Left kidney (tissue), 8 donors: ENCODE measurements at places on chromosomes 6 and 20. TPM values are rescaled to one million over a fixed set of nuclear protein-coding genes. Genes with fewer than 3 reads are reported as not detected.

The C6orf163 gene
- 7.8 TPM for polyA plus RNA-seq

The CCN6 gene
- polyA plus RNA-seq: 2.7 TPM

The CABLES2 gene
- polyA plus RNA-seq: 10.0 TPM

The OR2B2 gene
- polyA plus RNA-seq: not detected
